Activated CD4-positive, alpha-beta T cell treated with anti-CD3 and anti-CD28 coated beads for 24 hours (primary cell): ENCODE measurements at places on chromosomes 3 and 15.

GRCh38 chr3:46097691-46098241, 70.5 kb upstream of the XCR1 start:
- no peak for DNase-seq

DNA sequence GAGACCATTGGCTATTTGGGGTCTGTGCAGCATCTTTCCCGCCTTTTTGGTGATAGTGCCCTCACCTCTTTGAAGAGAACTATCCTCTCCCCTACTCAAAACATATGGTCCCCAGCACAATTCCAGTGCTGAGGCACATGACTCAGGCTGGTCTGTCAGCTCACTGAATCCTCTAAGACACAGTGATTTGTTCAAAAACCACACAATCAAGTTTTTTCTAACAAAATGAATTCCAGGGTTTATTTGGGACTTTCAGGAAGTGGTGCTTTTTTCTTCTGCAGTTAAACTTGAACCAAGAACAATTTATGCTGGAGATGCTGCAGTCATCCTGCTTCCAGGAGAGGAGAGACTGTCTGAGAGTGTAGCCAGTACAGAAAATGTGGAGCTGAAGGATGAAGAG, 142.5 kb upstream of the LMCD1 start:
- no peak for DNase-seq

GRCh38 chr15:63718590-63719035, 115.1 kb downstream of the HERC1 start:
- no peak for DNase-seq

DNA sequence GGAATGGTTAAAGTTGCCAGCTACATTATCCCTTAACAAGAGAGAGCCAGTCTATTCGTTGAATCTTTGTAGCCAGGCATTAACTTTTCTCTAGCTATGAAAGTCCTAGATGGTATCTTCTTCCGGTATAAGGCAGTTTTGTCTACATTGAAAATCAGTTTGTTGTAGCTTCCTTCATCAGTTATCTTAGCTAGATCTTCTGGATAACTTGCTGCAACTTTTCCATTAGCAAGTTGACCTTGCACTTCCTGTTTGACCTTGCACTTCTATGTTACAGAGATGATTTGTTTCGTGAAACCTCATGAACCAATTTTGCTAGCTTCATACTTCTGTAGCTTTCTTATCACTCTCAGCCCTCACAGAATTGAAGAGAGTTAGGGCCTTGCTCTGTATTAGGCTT, 24.1 kb downstream of the TOPAZ1 start:
- DNase-seq, result no peak

GRCh38 chr15:38389924-38390542, 63.9 kb upstream of the FAM98B start:
- peak; percentile 54 for DNase-seq

DNA sequence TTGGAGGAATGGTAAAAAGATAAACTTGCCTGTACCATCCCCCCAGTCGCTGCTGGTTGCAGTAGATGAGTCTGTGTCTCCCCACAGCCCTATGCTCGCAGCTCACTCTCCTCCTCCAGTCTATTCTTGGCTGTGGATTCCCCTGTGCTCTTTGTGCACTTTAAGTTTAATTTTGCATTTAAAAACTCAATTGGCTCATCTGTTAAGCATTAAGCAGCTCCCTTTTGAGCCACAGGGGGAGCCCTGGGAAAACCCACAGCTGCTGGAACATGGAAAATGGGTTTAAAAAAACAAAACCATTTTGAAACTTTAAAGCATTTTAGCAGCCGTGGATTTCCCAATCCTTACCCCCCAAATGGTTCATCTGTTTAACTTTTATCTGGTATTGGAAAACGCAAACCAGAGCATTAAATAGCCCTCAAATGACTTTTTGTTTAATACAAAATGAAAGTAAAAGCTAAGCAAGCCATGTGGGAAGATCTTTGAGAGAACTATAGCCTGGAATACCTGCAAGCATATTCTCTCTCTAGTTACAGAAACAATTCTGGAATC, 536.9 kb downstream of the ZIC1 start:
- DNase-seq, result no peak

DNA sequence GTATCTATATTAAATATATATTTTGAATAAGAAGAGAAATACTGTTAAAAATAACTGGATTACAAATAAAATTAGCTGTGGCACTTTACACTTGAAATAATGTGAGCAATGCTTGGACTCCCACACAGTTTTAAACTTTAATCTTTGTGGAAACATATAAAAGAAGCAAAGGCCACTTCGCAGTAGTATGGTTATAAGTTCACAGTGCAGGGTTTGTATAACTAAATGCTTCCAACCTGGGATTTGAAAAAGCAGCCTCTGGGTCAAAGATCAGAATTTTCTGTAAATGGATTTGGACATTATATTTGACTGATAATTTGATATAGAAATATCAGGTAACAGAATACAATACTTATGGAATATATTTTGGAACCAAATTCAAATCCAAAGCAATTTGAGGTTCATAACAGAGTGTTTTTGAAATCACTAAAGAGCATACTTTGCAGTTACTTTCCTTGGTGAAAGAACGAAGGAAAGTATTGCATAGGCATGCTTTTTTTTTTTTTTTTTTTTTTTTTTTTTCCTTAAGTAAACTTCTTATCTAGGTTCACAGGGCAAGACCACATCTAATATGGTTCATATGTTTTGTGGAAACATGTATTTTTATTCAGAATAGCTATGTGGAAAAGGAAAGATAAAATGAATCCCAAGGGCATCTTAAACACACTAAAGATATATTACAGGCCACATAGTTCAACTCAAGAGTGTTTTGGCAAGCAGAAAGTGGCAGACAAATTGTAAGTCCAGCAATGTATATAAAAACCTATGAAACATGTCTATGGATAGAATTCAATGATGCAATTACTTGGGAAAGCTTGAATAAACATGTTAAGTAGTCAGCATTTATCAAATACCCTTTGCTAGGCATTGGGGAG, 47.1 kb upstream of the SGO1 start:
- DNase-seq, result no peak

DNA sequence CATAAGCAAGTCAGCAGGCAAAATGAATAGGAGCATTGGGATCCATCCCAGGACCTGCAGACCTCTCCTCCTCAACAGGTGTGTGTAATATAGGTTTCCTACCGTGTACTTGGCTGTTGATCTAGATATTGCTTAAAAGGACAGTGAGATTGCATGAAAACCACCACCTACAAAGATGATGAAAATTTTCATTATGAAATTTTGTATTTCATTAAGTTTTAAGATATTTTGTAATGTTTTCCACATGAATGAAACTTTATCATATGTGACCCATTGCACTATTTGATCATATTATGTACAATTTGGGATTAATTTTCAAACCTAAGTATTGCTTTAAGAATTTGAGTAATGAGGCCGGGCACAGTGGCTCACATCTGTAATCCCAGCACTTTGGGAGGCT, 94.3 kb upstream of the TRPM1 start:
- DNase-seq, result no peak

DNA sequence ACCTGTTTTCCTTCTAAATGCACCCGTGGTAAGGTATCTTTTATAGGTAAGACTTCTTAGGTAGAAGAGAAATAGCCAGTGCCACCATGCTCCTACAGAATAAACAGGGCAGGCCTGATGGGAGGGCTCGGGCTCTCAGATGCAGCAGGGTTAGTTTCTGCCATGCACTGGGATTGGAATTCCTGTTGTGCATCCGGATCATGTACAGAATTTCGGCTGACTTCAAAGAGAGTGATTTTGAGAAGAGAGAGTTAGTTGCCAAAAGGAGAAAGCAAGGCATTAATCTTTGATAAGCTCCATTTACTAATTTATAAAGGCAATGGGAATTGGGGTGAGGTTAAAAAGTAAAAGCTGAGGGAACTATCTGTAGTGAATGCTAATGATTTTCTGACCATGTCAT, 211.2 kb downstream of the WDR72 start:
- DNase-seq, result no peak

- no peak for DNase-seq
Measured at GRCh38 chr15:26967719-26968269, 3.2 kb upstream of the GABRG3 start.

DNA sequence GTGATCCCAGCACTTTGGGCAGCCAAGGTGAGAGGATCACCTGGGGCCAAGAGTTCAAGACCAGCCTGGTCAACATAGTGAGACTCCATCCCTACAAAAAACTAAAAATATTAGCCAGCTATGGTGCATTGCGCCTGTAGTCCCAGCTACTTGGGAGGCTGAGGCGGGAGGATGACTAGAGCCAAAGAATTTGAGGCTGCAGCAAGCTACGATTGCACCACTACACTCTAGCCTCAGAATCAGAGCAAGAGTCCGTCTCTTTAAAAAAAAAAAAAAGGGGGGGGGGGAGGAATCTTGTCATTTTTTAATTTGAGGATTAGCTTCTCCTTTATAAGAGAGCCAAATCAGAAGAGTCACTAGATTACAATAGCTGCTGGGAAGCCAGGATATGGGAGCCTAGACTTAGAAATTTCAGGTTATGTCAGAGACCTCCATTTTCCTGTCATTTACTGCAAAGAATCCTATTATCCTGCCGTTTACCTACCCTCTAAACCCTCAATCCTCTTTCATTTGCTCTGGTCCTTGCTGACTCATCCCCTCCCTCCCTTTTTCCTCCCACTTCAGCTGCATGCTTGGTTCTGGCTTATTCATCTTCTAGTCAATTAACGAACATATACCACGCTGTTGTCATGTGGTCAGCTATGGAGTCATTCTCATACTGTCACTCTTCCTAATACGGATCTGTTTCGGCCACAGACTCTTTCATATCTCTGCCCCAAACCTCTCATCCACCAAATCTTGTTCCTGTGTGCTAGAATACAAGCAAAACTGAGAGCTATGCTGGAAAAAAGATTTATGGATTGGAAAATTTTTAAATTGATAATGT, 83.8 kb upstream of the PPIB start:
- peak; percentile 31 for DNase-seq

- DNase-seq, result no peak
Measured at GRCh38 chr3:113277941-113278598, 66.7 kb downstream of the BOC start.

DNA sequence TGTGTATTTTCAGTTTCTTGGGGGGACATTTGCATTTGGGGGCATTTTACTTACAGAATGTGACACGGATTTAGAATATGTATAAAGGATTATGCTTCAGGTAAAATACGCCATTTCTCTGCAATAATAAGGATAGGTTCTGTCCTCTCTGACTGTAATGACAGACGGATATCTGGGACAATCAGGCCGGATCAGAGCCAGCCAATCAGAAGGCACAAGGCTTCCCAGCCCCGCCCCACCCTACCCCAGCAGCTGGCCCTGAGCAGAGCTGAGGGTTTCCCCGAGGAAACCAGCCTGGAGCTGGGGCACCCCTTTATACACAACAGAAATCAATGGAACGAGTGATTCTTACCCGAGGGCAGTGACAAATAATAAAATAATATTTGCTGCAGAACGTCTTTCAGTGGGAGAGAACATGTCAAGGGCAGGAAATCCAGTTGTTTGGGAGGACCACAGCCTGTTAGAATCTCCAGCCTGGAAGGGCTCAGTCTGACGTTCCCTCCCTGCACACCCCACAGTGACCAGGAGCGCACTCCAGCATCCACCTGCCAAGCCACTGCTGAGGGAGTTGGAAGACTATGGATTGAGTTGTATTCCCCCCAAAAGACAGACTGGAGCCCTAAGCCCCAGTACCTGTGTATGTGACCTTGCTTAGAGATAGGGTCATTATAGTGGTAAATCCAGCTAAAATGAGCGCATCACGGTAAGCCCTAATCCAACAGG, 30.3 kb upstream of the SEC13 start:
- no peak for DNase-seq

GRCh38 chr3:172070269-172070668, 30.9 kb downstream of the FNDC3B start:
- DNase-seq, result no peak

- DNase-seq, result no peak
Measured at GRCh38 chr15:34603095-34603494, 19.6 kb upstream of the GOLGA8B start.

GRCh38 chr15:94535298-94536048, 304.1 kb downstream of the MCTP2 start:
- DNase-seq, result no peak

GRCh38 chr3:121567649-121568048, at the start of gene ARGFX:
Gene ARGFX, plus strand, starts transcription at chr3:121567949. Its CDS starts 2,765 bp downstream, at chr3:121570714.
- DNase-seq, result no peak

GRCh38 chr3:41608347-41608746, 353.6 kb downstream of the ULK4 start:
- DNase-seq, result no peak

- no peak for DNase-seq
Measured at GRCh38 chr15:79376383-79376782, 55.8 kb upstream of the MINAR1 start.

DNA sequence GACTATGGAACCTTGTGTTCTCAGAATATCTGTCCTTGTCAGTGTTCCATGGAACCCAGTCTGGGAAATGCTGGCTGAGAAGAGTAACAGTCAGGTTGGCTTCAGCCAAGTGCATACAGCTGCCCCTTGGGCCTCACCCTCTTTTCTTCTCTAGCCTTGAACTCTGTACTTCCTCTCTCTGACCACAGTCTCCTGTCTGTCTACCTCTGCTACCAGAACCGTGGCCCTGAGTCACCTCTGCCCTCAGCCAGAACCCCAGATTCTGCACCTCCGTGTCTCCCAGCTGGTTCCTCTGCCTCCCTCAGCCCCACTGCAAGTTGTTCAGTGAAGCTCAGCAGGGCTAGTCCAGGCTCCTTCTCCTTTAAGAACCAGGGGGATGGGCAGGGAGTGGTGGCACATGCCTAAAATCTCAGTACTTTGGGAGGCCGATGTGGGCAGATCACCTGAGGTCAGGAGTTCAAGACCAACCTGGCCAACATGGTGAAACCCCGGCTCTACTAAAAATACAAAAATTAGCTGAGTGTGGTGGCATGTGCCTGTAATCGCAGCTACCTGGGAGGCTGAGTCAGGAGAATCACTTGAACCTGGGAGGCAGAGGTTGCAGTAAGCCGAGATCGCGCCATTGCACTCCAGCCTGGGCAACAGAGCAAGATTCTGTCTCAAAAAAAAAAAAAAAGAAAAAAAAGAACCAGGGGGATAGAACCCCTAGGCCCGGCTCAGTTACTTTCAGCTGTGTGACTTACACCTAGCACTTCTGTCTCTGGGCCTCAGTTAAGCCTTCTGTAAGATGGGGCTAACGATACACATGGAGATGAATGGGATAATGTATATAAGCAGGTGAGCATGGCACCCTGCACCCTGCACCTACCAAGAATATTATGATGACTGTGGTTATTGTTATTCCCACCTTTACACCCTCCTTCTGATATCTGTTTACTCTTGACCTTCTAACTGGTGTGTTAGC, 24.3 kb upstream of the TATDN2 start:
- DNase-seq, result no peak

- DNase-seq, result no peak
Measured at GRCh38 chr3:74921676-74922075, 307.2 kb upstream of the CNTN3 start.

GRCh38 chr3:157573281-157573680, 70.1 kb upstream of the VEPH1 start:
- no peak for DNase-seq

DNA sequence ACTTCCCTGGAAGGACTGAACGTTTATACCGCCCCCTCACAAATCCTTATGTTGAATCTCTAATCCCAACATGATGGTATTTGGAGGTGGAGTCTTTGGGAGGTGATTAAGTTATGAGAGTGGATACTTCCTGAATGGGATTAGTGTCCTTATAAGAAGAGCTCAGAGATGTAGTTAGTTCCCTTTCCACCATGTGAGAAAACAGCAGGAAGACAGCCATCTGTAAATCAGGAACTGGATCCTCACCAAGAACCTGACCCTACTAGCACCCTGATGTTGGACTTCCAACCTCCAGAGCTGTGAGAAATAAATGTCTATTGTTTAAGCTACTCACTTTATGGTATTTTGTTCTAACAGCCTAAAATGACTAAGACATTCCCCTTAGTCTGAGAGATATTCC, 33.3 kb upstream of the SACM1L start:
- no peak for DNase-seq
